ENCODE measurements at places on chromosomes 7 and 10.

DNA sequence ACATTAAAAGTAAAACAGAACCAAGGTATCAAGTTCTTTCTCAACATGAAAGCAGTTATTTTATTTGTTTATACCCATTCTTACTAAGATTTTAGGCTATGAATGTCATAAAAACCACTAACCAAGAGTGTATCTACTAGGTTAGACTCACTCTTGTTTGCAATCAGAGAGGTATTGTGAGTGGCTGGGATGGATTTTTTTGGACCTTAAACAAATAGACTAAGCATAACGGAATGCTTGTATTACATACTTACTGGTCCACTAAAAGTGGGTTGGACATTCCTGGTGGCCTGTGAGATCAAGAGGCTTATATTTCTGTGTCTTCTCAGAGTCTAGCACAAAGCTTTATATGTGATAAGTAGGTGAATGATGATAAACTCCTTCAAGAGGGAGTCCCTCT lies 32.6 kb upstream of the CBLL1 start:
- no peak for DNase-seq

DNA sequence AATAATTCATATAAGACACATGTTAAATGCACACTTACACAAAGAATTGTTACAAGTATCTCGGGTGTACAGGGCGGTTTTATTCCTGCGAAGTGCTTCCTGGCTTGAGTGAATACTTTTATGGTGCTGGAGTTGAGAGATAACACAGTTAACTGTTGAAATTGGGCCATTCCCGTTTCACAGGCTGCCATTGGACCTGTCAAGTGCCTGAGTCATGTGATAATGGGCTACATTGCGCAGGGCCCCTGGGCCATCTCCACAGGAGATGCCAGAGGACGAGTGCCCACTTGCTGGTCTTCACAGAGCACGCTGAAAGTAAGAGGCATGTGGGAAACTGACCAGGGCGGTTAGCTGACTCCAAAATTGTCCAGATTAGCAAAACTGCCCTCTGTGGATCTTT lies 4.8 kb downstream of the FBH1 start:
- DNase-seq: no peak

GRCh38 chr10:2051108-2051507 lies 313.8 kb upstream of the ADARB2 start:
- DNase-seq: no peak

- DNase-seq: peak; percentile 70
Observed at GRCh38 chr7:140326116-140326928, 72.0 kb downstream of the SLC37A3 start.

DNA sequence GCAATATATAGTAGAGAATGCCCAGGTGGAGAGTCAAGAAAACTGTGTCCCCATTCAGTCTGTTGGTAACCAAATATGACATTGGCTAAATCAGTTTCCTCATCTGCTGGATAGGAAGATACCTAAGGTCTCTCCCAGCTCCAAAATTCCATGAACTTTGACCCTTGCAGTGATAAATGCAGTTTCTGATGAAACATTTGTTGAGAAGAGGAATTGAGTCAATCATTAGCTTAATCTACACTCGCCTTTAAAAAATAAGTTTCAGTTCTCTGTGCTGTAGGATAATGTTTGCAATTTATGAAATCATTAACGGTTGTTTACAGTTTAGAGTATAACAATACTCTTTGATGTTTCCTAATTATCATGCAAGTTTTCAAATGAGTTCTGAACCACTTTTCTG lies 38.0 kb upstream of the SLC25A13 start:
- DNase-seq: no peak

- DNase-seq: no peak
Observed at GRCh38 chr7:44711528-44711927, 37.1 kb upstream of the ZMIZ2 start.

GRCh38 chr10:49610114-49610457 lies at the start of gene SLC18A3:
TSS of gene SLC18A3 (plus strand) at chr10:49610310. CDS start at chr10:49610741, 431 bp downstream.
- no peak for DNase-seq

DNA sequence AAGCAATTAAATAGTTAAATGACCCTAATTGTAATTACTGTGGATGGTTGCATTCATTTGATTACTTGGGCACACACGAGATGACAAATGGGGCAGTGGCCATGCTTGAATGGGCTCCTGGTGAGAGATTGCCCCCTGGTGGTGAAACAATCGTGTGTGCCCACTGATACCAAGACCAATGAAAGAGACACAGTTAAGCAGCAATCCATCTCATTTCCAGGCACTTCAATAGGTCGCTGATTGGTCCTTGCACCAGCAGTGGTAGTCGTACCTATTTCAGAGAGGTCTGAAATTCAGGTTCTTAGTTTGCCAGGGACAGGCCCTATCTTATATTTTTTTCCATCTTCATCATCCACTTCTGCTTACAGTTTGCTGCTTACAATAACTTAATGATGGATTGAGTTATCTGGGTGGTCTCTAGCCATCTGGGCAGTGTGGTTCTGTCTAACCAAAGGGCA lies 8.3 kb downstream of the PCBD1 start:
- DNase-seq: peak; percentile 88

GRCh38 chr7:51222916-51223315 lies 93.7 kb downstream of the COBL start:
- no peak for DNase-seq

GRCh38 chr10:118282670-118283069 lies 59.5 kb downstream of the FAM204A start:
- no peak for DNase-seq

GRCh38 chr7:102472126-102473041 lies 6.3 kb downstream of the POLR2J start:
- DNase-seq: no peak

- no peak for DNase-seq
Observed at GRCh38 chr7:157751951-157752673, 415.3 kb downstream of the DNAJB6 start.

GRCh38 chr7:108603656-108604306 lies 34.1 kb downstream of the DNAJB9 start:
- no peak for DNase-seq

DNA sequence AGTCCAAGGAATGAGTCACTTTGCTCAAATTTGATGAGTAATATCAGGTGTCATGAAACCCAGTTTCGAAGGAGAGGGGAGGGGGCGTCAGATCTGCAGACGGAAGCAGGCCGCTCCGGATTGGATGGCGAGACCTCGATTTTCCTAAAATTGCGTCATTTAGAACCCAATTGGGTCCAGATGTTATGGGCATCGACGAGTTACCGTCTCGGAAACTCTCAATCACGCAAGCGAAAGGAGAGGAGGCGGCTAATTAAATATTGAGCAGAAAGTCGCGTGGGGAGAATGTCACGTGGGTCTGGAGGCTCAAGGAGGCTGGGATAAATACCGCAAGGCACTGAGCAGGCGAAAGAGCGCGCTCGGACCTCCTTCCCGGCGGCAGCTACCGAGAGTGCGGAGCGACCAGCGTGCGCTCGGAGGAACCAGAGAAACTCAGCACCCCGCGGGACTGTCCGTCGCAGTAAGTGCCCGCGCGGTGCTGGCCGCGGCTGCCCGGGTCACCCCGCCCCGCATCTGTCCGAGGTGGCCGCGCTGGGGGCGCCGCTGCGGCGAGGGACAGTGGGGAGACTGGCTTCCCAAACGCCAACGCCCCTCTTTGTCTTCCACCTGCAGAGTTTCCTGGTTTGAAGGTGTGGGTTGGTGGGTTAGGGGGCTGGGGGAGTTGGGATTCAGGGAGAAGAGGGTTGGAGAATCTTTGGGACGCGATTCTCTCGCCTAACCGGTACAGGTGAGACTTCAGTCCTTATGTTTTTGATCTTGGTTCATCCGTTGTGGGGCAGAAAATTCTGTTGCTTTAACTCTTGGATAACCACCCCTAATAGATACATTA lies at the start of gene TAC1:
TAC1 (plus strand) TSS at position 351 of the 829 bp plus-strand sequence. CDS start 527 bp downstream, outside the sequence.
- DNase-seq: peak; percentile 2

DNA sequence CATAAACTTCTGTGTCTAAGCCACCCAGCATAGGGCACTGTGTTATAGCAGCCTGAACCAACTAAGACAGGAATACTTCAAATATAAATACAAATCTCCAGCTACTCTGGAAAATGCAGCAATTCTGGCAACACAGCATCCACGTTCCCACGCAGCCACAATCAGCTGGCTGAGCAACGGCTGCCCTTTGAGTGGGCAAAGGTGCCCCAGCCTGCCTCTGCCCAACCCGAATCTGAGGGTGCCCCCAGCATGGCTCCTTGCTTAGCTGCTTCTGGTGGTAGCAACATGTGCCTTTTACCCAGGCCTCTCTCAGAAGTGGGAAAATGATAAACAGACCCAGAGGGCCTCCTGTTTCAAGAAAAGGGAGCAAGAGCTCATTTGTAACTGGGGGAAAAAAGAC lies 12.0 kb downstream of the DRGX start:
- no peak for DNase-seq

- peak; percentile 21 for DNase-seq
Observed at GRCh38 chr7:138097064-138097741, 20.9 kb downstream of the AKR1D1 start.

GRCh38 chr7:87475359-87476178 lies at the start of gene ABCB4:
TSS of gene ABCB4 (minus strand) at chr7:87475680. CDS start at chr7:87475465, 215 bp downstream.
- DNase-seq: peak; percentile 14

DNA sequence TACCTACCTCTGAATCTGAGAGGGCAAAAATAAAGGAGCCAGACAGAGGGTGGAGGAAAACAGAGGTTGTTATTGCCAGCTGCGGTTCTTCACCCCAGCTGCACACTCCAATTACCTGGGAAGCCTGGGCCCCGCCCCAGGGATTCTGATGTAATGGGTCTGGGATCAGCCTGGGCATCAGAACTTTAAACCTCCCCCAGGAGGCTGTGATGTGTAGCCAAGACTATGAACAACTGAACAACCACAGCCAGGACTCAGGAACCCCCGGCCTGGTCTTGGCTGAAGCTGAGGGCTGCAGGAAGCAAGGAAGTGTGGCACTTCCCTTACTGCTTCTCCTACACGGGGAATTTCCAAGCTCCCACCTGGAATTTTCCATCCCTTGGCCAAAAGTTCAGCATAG lies 89.3 kb downstream of the HIP1 start:
- DNase-seq: no peak

GRCh38 chr7:125526958-125527357 lies 597.3 kb upstream of the POT1 start:
- no peak for DNase-seq

DNA sequence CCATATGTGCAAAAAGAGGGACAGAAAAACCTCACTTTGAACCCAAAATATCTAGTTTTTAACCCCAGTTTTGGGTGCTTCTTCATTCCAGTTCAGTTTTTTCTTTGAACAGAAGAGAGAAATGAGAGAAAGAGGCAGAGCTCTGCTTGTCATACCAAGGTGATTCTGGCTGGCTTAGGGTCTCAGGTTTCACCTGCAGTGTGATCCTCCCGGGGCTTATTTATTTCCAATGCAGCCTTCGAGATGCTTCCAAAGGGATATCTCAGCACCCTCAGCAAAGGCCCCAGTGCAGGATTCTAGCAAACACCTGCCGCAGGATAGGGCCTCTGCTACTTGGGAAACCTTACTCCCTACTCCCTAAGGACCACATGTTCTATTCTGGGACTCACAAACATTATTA lies 131.3 kb downstream of the WDR11 start:
- DNase-seq: no peak

DNA sequence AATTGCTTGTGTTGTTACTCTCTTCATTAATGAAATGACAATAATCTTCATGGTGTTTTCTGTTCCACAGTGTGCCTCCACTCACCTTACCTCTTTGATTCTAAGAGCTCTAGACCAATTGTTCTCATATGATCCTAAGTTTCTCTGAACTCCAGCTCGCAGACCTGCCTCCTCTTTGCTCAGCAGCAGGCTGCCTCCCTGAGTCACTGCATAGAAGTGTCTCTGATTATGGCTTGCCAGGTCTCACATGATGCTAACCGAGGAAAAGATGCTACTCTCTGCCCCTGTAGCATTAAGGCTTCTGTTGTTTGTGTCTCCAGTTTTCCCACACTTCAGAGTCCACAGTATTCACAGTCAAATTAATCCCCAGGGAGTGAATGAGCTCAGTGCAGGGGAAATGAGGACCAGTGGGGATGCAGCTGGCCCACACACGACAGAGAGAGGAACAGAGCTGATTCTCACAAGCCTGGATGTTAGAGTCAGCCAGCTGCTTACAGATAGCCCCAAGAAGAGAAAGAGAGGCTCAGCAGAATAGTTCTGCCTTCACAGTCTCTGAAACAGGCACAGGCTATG lies 145.9 kb upstream of the EGR2 start:
- DNase-seq: no peak

- no peak for DNase-seq
Observed at GRCh38 chr10:49700997-49701396, 21.5 kb downstream of the C10orf53 start.

DNA sequence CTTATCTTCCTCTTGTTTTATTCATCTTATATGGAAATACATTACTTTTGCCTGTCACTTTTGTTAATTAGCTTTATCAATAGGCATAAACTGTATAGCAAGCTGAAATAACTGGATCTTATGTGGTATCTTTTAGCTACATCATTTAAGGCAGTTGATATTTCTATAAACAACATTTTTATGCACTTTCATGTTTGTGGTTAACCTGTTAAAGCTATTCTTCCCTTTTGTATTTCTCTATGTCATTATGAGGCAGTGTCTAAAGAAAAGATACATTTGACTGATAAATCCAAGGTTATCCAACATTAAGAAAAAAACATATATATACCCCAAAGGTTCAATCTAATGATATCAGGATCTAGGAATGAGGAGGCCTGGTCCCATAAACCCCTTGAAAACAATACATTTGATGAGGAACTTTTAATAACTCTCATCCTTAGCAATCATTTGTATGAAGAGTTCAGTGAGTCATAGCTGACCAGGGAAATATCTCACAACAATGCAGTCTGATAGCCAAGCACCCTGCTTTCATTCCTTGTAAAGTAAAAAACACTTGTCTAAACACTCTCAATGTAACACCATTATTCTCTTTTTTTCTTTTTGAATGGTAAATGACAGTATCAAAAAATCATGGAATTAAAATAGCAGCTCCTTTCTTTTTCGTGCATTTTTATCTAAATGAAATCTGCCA lies 300.9 kb downstream of the NEBL start:
- no peak for DNase-seq

GRCh38 chr10:84138478-84139125 lies 707 bp upstream of the GHITM start:
- peak; percentile 65 for DNase-seq

DNA sequence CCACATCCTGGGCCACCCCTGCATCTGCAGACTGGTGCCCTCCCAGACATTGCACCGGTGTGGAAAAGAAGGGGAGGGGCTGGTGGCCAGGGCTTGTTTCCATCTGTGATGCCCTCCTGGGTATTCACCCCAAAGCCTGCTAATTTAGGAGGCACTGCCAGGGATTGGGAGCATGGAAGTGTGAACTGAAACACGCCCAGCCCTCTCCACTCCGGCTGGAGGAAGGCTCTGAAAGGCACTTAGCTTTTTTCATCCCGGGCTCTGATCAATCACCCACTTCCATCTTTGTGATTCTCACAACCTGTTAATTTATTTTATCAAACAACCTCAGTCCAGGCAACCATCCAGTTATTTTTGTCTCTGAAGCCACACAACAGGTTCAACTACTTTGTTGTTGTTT lies 20.9 kb upstream of the CPXM2 start:
- DNase-seq: no peak

GRCh38 chr7:77710067-77710466 lies 13.8 kb downstream of the RSBN1L start:
- DNase-seq: no peak

- DNase-seq: no peak
Observed at GRCh38 chr10:20256969-20257368, 440.7 kb downstream of the PLXDC2 start.
